CD4-positive, alpha-beta T cell treated with Interleukin-12 subunit alpha and Interleukin-12 subunit beta, for 1 hour (primary cell): ENCODE measurements at places on chromosomes 4 and X.

DNA sequence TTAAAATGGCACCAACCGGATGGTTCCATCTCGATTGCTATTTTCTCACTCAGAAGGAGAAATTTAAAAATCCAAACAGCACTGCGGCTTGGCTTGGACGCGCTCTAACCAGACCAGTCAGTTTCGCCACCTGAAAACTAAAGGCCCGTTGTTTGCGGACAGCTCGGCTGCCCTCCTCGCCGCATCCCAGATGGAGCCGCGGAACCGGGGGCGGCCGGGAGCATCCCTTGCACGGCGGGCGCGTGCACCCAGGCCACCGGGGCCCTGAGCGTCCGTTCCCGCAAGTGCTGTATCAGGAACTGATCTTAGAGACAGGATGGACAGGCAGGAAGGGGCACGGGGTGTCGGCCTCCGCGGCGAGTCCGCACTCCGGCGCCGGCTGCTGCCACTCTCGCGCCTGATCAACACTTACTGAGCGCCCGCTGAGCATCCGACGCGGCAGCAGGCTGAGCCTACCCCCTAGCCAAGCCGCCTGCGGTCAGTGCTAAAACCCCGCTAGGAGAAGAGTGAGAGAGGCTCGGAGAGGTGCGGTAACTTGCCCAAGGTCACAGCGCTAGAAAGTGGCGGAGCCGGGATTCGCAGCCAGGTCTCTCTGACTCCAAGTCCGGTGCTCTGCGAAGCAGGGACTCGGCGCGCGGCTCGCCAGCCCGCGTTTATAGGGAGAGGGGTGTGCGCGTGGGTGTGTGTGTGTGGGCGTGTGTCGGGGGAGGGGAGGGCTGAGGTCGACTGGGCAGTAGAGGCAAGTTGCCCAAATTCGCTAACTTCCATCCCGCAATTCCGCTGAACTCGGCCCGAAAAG is at the start of gene CITED1:
CITED1 (minus strand) TSS at position 629 of the 799 bp plus-strand sequence. CDS start 3,045 bp downstream, outside the sequence.
- DNase-seq: no peak

DNA sequence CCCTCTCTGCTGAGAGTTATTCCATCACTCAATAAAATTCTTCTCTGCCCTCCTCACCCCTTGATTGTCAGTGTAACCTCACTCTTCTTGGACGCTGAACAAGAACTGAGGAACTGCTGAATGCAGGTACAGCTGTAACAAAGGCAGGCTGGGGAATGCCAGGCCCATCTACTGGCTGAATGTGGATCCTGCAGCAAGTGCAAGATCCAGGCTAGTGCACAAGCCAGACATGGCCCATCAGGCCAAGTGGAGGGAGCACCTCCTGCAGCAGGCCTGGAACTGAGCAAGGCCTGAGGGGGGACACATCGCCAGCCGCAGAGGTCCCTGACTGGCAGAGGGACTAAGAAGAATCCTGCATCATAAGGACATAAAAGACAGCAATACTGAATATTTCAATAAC is 411.8 kb upstream of the PCDH10 start:
- DNase-seq: no peak

DNA sequence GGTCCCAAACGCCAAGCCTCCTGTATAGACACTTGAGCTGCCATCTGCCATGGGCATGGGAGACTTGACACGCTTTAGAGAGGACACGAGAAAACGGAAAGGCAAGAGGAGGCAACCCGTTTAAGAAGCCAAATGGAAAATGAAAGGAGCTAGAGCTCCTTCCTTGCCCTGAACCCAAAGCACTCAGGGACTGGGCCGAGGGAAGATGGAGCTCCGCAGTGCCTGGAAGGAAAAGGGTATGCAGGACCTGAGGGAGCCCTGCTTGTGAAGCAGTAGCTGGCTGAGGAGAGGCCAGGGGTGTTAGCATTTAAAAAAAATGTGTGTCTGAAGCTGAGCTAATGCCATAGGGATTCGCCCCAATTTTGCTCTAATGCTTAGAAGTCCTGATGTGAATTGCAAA is 15.1 kb downstream of the MCF2 start:
- no peak for DNase-seq

DNA sequence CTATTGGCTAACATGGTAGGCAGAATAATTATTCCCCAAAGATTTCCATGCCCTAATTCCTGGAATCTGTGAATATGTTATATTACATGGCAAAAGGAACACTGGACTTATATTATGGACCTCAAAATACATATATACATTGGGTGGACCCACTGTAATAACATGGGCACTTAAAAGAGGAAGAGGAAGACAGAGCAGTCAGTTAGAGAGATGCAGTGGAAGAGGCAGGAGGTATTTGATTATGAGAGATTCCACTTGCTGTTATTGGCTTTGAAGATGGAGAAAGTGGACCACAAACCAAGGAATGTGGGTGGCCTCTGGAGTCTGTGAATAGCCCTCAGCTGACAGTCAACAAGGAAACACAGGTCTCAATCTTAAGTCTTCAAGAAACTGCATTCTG is 14.0 kb upstream of the ART3 start:
- DNase-seq: no peak

- peak; percentile 27 for DNase-seq
Observed at GRCh38 chrX:41265615-41266014, 68.3 kb upstream of the DDX3X start.
